A673 (cell line): ENCODE measurements at places on chromosomes 2 and 18.

GRCh38 chr2:68253219-68254068 is 1.1 kb upstream of the PPP3R1 start:
- DNase-seq = peak; percentile 33

DNA sequence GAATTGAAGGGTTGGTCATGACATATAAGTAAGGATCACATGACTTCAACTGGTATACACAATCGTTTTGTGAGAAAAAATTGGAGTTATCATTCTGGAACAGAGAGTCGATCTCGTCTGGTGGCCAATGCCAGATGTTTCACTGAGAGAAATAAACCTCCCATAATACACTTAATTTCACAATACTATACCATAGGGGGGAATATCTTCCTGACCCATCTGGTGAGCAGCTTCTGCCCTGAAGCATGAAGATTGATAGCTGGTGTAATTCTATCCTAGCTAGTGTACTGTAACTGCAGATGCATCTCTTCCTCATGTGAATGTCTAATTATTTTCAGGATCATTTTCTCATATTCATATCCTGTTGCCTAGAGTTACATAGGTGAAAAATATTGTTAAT is 15.7 kb upstream of the CDH7 start:
- no peak for DNase-seq

GRCh38 chr2:107025869-107026380 is 140.0 kb upstream of the ST6GAL2 start:
- DNase-seq = no peak

DNA sequence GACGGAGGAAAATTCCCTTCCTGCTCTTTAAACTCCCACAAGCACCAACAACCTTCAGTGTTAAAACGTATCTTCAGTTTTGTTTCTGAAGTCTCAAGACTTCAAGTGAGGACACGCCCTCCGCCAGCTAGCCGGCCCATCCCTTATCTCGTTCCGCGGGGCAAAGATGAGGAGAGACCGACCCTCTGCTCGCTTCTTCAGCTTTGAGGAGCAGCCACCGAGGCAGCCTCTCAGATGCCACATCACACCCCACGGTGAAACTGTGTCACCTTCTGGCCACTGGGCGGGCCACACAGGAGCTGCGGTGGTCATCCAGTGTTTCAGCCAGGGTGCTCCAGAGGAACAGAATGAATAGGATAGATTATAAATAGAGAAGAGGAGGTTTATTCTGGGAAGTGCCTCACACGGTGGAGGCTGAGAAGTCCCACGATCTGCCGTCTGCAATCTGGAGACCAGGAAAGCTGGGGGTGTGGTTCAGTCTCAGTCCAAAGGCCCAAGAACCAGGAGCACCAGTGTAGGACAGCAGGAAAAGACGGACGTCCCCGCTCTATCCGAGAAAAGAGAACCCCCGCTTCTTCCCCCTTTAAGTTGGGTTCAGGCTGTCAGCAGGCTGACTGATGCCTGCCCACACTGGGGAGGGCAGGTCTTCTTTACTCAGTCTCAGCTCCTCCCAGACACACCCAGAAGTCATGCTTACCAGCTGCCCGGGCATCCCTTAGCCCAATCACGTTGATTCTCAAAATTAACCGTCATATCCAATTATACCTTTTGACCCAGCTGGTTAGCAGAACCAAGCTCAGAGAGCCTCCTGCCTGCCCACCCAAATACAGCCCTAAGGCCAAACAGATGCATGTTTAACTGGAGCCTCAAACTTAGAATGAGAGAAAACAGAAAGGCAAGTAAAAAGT is 399.7 kb upstream of the ID2 start:
- no peak for DNase-seq

DNA sequence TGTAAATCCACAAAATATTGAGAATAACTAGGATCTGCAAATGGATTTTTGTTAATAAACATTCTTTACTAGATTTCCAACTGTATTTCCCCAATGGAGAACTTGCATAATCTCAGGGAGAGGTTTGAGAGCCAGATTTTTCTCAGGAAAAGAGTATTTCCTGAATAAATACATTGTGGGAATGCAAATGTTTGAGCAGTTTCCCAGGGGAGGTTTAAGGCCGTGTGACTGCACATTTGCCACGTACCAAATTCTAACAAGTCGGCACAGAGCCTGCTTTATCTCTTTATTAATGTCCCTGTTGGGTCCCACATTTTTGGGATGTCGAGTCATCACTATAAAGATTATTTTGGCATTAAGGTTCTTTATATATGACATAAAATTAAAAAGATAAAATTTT is 27.0 kb downstream of the TFPI start:
- DNase-seq = peak; percentile 90

GRCh38 chr18:23529604-23530003 is 26.3 kb downstream of the RMC1 start:
- DNase-seq = no peak
